ENCODE measurements at places on chromosomes 4 and X. TPM values are rescaled to one million over a fixed set of nuclear protein-coding genes. Genes with fewer than 3 reads are reported as not detected.

- no peak overlapping the region for H3K4me3 ChIP-seq
- H3K27ac ChIP-seq = no peak overlapping the region
- DNase-seq = no peak
- H3K36me3 ChIP-seq = no peaks in the 10 kb centered on the region
- H3K27me3 ChIP-seq = peaks cover 12% of the 10 kb centered on the region
- peaks cover 5% of the 10 kb centered on the region for H3K4me1 ChIP-seq
Measured at GRCh38 chrX:51614353-51615012, 4.2 kb downstream of the CENPVL3 start.

DNA sequence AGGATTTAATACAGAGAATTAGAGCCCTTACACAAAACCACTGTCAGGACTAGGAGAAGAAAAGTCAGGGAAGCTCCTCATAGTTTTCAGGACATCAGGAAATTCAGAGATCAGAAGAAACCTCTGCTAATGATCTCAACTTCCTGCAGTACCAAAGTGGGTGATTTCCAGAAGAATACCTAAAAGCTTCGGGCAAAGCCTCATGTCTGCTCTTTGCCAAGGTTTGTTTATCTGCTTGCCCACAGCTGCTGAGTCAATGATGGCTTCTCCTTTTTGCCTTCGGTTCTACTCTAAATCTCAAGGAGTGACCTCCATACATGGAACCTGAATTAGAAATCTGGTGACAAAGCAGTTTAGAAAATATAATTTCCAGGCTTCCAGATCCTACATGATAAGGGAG, 68.4 kb downstream of the USP38 start:
- H3K27ac ChIP-seq = peak overlapping the region; percentile 3
- H3K4me3 ChIP-seq = no peak overlapping the region
- no peak for DNase-seq
- H3K27me3 ChIP-seq = no peaks in the 10 kb centered on the region
- no peaks in the 10 kb centered on the region for H3K36me3 ChIP-seq

SLC7A11 gene
- 0.83 TPM for total RNA-seq

GRCh38 chrX:134545510-134545909, 85.5 kb downstream of the HPRT1 start:
- no peak overlapping the region for H3K4me3 ChIP-seq
- no peak for DNase-seq
- H3K4me1 ChIP-seq = peaks cover 20% of the 10 kb centered on the region
- no peak overlapping the region for H3K27ac ChIP-seq
- H3K36me3 ChIP-seq = no peaks in the 10 kb centered on the region

CFAP99 gene
- not detected for total RNA-seq
